T-cell (primary cell): ENCODE measurements at places on chromosomes 3 and 15.

GRCh38 chr3:37934631-37935289 lies 55.8 kb upstream of the VILL start:
- no peak for DNase-seq

DNA sequence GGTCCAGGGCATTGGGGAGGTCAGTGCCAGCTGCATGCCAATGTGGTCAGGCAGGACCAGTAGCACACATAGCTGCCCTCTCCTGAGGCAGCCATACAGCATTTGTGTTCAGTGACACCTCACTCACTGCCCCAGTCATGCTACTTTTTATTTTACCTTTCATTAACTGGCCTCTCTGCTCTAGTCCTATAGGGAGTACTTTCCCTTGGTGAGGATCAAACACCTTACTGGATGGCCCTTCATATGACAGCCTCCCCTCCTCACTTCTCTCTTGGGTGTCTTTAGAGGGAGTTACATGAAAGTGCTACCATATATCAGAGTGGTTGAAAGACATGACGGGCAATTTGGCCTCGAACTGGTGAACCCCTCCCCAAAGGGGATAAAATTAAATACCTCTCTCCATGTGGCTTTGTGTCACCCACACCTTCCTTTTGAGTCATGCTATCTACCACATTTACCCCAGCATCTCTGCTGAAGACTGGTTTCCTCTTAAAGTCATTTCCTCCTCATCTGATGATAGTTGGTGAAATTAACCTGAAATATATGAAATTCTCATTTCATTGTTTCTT lies 17.6 kb downstream of the RLBP1 start:
- DNase-seq = no peak

- no peak for DNase-seq
Measured at GRCh38 chr15:33016405-33017024, 178.0 kb downstream of the FMN1 start.

- DNase-seq = no peak
Measured at GRCh38 chr3:192042116-192042515, 581.2 kb downstream of the PYDC2 start.

DNA sequence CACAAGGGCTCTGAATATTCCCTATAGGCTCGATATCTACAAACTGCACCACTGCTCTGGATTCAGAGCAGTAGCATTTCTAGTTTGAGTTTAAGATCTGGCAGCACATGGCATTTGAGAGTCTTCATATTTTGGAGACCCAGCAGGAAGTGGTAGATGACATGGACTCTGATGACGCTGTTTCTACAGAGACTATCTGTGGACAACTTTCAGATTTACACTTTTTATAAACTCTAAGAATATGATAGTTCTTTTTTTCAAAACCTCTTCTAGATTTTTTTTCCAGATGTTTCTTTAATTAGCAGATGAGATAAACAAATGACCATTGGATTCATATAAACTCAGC lies 35.8 kb downstream of the ARMC8 start:
- DNase-seq = no peak

DNA sequence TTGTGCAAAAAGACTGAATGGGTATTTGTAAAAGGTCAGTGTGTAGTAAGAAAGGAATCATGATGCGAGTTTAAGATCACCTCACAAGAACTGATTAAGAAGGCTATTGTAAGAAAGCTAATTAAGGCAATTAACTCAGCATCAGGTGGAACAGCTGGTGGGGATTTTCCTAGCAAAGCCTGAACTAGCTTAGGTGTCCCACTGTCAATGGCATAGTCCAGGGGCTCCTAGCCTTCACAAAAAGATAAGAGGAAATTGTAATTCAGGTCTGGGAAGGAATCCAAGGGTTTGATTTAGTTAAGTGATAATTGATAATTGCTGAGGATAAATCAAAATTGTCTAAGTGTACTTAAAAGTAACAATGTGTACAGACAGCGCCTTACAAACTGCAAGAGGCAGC lies 901.6 kb downstream of the TUSC7 start:
- DNase-seq = no peak

GRCh38 chr15:94453227-94453988 lies 222.0 kb downstream of the MCTP2 start:
- DNase-seq = no peak

DNA sequence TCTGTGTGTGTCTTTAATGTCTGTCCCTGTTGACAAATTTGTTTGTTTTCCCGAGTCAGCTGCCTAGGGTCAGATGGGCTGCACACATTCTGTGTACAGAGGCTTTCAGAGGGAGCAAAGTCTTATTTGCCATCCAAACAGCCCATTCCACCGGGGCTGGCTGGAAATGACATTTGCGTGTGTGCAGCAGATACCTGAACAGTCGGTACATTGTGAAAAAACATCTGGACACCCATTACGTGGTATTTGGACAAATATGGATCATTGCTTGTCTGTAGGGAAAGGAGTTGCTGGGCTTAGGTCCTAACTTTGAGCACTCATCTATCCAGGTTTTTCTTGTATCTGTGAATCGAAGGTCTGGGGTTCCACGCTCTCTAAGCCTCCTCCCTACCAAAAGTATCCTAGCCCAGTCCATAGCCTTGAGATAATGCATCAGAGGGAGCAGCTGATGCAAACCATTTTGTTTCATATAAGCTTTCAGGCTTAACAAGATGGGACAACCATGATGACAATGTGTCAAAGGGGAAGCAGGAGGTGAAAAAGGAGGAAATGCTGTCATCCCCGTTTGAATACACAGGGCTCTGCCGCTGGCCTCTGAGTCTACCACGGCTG lies 22.2 kb upstream of the CMTM8 start:
- DNase-seq = no peak

DNA sequence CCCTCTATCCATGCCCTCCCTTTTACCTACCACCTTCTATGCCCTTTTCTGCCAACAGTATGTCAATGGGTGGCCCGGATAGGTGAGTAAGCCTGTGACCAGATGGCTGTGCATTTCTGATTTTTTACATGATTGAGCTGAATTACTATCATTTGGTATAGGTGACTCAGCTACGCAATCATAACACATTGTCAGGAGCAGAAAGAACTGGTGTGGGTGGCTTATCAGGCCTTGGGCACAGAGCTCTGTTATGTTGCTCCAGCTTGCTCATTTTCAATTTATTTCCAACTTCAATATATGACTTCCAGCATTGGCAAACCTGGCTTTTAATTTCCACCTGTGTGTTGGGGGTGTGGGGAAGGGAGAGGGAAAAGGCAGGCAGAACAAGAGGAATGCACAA lies 86.6 kb upstream of the AGBL1 start:
- no peak for DNase-seq

- DNase-seq = no peak
Measured at GRCh38 chr15:96392380-96393208, 62.1 kb downstream of the NR2F2 start.

- DNase-seq = peak; percentile 44
Measured at GRCh38 chr3:108477511-108478147, 32.8 kb downstream of the MYH15 start.

- DNase-seq = peak; percentile 49
Measured at GRCh38 chr3:10192953-10193691, 28.4 kb downstream of the IRAK2 start.

DNA sequence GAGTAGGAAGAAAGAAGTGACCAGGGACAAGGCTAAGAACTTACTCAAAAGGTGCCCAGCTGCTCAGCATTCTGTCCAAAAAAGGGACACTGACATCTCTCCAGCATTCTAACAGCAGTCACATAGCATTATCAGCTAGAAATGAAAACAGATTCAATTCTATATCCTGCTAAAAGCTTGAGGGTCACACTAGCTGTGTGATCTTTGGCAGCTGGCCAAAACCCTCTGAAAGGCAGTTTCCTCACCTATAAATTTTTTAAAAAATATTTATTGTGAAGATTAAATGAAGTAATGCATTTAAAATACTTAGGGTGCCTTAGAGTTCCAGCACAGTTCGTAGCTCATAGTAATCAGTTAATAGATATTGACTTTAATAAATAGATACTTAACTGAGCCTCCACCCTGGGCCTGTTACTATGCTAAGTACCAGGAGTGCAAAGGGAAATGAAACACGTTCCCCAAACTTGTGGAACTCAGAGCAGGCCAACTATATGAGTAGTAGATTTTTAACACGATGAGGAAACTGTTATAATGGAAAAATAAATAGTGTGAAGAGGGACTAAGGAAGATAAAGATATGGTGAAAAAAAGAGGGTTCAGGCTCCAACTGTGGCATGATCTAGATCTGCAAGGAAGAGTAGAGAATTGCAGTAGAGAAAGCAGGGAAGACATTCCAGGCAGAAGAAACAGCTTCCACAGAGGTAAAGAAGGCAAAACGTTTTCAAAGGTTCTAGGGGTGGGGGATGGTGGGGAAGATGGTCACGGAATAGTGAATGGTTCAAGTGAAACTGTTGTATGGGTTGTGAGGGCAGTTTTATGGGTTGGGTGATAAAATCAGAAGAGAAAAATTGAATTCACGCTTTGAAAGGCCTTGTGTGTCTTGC lies 11.4 kb downstream of the CD86 start:
- no peak for DNase-seq

- DNase-seq = no peak
Measured at GRCh38 chr15:87608238-87609028, 648.1 kb downstream of the NTRK3 start.

DNA sequence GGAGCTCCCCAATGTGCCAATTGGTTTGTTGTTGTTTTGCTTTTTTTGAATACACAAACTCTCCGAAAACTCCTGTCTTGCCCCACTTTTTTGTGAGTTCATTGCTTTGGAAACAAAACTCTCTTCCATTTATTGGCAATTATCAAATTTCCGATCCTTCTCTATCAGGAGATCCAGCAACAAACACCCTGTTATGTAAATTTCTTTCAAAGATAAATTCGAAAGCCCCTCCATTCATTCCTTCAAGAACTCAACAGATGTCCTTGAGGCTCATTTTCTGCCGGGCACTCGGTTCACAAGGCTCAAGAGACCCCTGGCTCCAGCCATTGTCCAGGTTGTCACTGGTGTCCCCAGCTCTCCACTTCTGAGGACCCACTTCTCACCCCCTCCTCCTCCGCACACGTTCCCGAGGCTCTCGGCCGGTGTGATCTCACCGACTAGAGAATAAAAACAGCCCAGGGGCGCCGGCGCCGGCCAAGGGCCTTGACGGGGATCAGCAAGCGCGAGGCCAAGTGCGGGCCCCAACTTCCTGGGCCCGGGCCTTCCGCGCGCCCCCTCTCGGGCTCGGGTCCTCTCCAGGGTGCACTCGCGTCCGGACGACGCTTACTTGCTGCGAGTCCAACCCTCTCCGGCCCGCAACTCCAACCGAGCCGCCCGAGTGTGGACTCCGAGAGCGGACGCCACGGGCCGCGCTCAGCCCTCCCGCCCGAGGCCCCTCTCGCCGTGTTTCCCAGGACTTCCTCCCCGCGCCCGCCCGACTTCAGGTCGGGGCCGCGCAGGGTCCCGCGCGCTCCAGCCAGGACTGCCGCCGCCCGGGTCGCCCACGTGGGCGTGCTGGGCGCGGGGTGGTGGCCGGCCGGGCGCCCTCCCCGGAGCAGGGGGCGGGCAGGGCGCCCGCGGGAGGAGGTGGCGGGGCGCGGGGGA lies 533 bp upstream of the SMAD3 start:
- DNase-seq = no peak

DNA sequence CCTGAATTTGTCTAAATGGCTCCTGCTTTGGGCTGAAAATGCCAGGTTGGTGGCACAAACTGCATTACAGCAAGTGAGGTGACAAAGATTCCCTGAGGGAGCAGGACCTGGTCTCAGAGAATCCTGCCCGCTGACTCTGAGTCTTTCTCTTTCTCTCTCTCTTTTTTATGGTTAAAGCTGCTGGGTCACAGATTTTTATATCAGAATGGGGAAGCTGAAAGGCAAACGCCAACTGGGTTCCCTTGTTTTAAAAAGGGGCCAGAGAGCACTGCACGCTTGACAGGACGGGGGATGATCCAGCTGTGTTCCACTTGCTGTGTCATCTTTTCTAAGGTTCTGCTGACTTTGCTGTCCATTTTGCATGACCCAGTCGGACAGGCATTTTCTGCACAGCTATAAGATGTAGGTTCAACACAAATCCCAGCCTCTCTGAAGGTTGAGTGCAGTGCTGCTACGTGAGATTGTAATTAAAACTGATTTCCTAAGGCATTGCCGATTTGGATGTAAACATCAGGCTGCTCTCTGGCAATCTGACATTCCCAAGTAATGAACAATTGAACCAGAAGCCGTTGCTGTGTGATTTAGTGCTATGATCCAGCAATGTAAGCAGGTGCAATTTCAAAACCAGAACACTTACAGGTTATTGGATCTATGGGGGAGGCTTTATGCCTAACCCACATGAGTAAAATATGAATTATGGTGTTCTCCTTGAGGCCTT lies 25.8 kb downstream of the ARHGEF3 start:
- DNase-seq = no peak

GRCh38 chr3:143783851-143784370 lies 64.4 kb downstream of the SLC9A9 start:
- no peak for DNase-seq

GRCh38 chr3:159818399-159818798 lies 170.2 kb upstream of the IL12A start:
- DNase-seq = no peak

GRCh38 chr15:52556524-52557273 lies 12.1 kb downstream of the ARPP19 start:
- no peak for DNase-seq

- no peak for DNase-seq
Measured at GRCh38 chr15:66703540-66703941, 1.5 kb downstream of the SMAD6 start.

GRCh38 chr15:70086636-70087035 lies 11.1 kb downstream of the TLE3 start:
- no peak for DNase-seq

DNA sequence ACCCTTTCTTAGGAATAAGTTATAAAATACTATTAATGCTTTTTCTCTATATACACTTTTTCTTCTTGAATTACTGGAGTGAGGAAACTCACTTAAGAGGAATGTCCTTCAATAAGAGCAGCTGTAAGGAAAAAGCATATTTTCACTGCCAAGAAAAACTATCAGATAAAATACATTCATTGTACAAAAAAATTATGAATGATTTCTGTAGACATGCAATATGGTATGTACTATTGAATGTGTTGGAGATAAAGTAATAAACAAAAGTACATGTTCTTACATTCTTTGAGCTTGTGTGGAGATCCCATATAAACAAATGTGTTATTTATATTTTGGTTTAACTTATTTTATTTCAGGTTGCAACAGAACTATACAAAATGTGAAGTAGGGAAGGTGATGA lies 241.0 kb upstream of the ZNF717 start:
- no peak for DNase-seq
